ENCODE measurements at places on chromosomes 6 and 20.
A peak's percentile ranks its signal among the peaks of the same experiment; 100 is the strongest.

- no peak for DNase-seq
Observed at GRCh38 chr20:41566896-41567527, 51.2 kb downstream of the CHD6 start.

GRCh38 chr20:19981031-19981451, 36.1 kb upstream of the NAA20 start:
- no peak for DNase-seq

GRCh38 chr20:44461142-44461802, 14.4 kb upstream of the TTPAL start:
- no peak for DNase-seq

DNA sequence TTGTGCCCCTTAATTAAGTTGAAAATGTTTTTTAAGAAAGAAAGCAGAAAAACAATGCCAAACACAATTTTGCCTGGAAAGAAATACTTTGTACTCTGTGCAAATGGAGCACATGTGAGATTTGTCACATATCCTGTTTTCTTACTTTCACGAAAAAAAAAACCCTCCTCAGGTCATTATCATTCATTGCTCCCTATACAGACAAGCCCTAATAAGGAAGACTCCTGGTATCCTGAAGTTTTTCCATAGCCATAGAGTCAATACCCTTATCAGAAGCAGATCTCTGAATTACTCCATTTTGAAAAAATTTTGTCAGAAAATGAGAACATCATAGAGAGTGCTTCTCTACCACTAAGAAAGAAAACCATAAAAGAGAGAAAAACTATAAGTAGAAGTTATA, 14.0 kb upstream of the NT5E start:
- DNase-seq = no peak

DNA sequence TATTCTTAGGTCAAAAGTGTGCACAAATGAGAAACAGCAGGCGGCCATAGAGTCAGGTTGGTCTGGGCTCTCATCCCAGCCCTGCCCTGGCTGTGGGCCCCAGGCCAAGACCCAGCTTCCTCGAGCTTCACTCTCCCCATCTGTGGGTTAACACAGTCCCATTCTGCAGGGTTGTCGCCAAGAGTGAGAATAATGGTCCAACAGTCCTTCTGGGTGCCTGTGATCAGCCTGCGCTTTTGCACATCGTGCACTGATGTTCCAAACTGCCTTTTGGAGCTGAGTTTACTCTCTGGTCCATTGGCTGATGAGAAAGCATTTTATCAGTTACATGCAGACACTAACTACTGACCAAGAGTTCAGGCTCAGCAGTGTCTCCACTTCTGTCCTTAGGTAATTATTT, 82.6 kb downstream of the INSM1 start:
- no peak for DNase-seq

DNA sequence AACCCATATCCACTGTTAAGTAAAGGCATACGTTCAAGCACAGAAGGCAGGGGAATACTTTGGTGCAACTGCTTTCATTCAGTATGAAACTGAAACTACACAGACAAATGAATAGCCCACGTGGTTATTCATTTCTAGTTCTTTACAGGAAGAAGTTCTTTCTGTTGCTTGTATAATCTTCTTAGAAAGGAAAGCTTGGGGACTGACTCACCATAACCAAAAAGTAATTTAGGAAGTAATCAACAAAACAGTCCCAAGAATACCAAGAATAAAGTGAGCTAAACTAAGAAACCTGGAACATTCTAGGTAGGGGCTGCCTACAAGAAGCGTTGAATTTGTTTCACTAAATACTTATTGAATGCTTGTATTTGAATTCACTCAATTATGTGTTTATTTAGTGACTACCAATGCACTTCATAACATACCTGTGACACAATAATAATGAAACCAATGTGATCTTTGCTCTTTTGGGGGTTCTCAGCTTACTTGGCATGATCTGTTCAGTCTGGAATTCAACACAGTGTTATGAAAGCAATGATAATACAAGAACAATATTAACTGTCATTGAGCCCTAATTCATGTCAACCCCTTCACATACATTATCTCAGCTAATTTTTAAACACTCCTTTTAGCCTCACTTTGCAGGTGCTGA, 25.1 kb upstream of the KIAA0408 start:
- no peak for DNase-seq

- DNase-seq = no peak
Observed at GRCh38 chr20:312067-312466, 13.3 kb upstream of the SOX12 start.

DNA sequence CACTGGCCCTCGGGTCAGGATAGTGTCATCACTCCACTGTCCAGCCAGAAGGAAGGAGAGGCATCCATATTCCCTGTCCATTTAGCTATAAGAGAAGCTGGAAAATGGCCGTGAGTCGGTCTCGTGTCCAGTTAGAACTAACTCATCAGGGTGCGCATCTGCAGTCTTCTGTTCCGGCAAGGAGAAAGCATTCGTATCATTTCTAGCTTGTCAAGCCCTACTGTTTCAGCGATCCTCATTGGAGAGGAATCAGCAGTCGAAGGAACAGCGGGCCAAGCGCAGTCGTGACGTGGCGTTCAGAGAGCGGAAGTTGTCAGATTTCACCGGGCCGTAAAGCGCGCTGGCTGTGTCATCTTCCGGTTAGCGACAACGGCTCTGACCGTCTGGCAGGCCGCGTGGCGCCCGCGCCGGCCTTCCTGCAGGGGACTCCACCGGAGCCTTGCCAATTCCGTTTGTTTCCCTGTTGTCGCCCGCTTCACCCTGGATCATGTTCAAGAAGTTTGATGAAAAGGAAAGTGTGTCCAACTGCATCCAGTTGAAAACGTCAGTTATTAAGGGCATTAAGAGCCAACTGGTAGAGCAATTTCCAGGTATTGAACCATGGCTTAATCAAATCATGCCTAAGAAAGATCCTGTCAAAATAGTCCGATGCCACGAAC, 32.9 kb downstream of the HM13 start:
- DNase-seq = peak; percentile 90

DNA sequence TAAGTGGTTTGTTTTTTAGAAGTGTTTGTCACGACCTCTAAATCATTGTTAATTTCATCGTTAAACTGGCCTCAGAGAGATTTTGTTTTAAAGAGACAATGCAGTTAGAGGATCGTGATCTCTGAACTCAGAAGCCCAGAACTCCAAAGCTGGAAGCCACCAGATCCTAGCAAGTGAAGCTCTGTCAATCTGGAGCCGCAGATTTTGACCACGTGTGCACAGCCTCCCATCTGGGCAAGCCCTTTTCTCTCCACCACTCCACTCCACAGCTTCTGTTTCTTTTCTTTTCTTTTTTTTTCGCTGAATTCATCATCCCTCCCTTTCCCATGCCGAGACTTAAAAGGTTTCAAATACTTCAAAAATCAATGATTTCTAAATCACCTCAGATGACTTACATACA, 142.2 kb upstream of the ESR1 start:
- no peak for DNase-seq

DNA sequence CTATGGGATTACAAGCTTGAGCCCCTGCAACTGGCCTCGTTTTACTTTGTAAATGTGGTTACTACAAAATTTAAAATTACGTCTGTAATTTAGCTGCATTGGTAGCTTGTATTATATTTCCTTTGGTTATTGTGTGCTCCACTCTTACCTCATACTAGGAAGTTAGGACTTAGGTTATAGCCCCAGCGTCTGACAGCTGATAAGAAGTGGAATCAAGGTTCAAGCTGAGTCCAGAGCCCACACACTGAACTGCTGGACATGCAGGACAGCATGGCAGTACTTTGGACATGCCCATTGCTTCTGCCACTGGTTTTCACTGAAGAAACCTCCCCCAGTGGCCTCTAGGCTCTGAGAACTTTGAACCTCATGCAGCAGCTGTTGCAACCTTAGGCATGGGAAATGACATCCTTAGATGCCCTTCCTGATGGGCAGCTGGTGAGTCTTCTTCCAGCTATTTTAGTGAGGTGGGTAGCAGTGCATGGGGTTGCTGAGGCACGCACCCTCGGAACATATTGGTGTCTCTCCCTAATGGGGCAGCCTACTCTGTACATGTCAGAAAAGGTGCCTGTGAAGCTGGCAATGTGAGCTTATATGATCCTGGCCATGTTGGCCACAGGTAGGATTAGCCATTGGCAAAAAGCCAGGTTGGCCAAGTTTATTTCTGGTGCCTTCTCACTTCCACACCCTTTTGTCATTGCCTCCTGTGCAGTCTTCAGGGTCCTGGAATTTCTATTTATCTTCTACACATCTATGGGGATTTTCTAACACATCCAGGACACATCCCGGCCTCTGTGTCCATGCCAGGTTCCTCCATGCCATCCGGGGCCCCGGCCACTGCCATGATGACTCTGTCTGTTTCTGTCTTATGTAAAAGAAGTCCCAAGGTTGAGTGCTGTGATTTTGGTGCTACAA, 85.3 kb downstream of the CDS2 start:
- DNase-seq = no peak

- DNase-seq = no peak
Observed at GRCh38 chr6:136771306-136771705, 21.0 kb downstream of the MAP3K5 start.

- no peak for DNase-seq
Observed at GRCh38 chr20:56574531-56575142, 41.6 kb downstream of the FAM209B start.

GRCh38 chr6:97460394-97461080, 177.5 kb upstream of the MMS22L start:
- DNase-seq = no peak

- no peak for DNase-seq
Observed at GRCh38 chr6:148700047-148700715, 46.6 kb upstream of the UST start.

DNA sequence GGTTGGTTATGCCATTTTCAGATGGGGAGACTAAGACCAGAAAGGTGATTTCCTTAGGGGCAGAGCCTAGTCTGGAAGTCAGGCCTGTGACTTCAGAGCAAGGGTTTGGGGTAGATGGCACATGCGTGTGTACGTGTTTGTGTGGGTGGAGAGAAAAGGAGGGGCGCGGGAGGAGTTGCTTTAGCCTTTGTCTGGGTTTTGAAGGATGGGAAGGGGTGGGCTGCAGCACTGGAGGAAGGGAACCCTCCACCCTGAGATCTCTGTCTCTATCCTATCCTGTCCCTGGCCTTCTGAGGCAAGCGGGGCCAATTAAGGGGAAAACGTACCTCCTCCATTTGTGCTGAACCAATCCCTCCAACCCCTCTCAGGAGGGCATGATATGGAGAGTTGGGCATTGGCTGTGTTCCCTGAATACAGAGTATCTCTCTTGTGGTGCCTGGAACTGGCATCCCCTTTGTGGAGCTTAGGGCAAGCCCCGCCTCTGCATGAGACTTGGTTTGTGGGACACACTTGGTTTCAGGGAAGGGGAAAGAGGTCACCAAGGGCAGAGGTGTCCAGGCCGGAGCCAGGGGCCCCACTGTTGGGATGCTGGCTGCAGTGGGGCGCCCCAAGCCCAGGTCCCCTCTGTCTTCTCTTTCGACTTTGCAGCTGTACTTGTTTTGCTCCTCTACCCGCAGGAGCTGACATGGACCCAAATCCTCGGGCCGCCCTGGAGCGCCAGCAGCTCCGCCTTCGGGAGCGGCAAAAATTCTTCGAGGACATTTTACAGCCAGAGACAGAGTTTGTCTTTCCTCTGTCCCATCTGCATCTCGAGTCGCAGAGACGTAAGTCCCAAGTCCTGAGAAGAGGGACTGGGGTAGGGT, at the start of gene DBNDD2:
TSS of gene DBNDD2 (plus strand) at position 507 of the 863 bp plus-strand sequence. CDS start at position 686, 179 bp downstream.
- peak; percentile 43 for DNase-seq

- DNase-seq = peak; percentile 20
Observed at GRCh38 chr20:36571564-36572504, 1.6 kb upstream of the TGIF2 start.

DNA sequence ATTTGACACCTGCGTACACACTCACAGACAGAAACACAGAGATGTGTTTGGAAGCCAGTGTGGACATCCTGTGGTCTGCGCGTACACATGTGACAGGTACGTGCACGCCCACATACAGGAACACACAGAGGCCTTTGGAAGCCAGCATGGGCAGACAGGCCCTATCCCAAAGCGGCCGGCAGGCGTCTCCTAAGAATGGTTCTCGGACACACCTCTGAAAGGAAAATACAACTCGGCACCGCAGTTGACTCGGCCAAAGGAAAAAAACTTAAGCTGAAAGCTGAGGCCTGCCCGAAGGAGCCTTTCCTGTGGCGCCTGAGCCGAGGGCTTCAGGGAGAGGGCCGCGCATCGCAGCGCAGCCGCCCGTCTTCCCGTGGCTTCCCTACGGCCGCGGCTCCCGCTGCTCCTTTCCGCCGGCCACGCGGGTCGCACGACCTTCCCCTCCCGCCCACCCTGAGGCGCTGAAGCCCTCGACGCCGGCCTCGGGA, 1.4 kb upstream of the CEP43 start:
- DNase-seq = peak; percentile 75

DNA sequence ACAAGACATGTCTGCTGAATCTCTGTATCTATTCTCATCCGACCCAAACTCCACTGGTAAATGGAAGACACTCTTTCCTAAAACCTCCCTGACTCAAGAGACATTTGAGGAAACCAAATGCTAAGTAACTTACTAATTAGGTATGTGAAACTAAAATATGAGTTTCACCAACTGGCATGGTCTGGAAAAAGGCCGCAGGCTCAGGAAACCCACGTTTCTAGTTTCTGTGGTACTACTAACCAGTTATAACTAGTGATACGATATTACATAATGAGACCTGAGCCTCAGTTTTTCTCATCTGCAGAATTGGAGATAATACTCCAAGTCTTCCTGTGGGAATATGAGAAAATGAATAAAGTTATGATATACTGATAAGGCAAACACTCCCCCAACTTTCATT, 39.9 kb downstream of the ZNF391 start:
- no peak for DNase-seq

DNA sequence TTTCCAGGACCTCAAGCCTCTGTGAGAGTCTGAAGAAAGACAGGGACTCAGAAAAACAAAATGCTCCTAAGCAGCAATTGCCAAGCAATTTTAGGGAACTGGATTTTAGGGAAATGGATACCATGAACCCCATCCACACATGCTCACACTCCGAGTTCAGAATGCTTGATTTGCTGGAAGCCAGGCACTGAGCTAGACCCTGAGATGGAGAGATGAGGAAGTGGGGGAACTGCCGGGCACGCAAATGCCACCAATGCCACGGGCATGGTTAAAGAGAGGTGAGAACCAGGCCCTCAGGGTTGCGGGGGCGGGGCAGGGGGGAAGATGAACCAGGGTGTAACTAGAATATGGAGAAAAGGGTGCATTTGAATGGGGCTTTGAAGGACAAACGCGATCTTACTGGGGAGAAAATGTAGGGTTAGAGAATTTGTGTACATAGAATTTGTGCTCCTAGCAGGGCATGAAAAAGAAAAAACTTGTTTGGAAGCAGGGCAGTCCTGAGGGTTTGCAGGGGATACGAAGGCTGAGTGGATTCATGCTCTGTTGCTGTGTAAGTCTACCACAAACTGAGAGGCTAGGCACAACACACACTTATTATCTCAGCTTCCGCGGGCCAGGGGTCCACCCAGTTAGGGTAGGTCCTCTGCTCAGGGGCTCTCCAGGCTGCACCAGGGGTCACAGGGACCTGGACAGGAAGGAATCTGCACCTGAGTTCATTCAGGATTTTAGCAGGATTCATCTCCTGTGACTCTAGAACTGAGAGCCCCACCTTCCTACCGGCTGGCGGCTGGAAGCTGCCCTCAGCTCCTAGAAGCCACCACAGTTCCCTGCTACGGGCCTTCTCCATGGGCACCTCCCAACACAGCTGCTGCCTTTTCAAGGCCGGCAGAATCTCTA, 108.0 kb downstream of the SNX5 start:
- DNase-seq = no peak

- peak; percentile 61 for DNase-seq
Observed at GRCh38 chr6:227074-227782, 65.1 kb upstream of the DUSP22 start.

- no peak for DNase-seq
Observed at GRCh38 chr6:12516070-12516469, 200.5 kb upstream of the PHACTR1 start.

GRCh38 chr6:22298475-22298890, 1.6 kb upstream of the PRL start:
- no peak for DNase-seq
